PC-3 (cell line): ENCODE measurements at places on chromosomes 1 and 21. TPM values are rescaled to one million over a fixed set of nuclear protein-coding genes. Genes with fewer than 3 reads are reported as not detected.

- DNase-seq, result peak; percentile 81
Measured at GRCh38 chr1:85203573-85204171, 2.9 kb upstream of the SYDE2 start.

DNA sequence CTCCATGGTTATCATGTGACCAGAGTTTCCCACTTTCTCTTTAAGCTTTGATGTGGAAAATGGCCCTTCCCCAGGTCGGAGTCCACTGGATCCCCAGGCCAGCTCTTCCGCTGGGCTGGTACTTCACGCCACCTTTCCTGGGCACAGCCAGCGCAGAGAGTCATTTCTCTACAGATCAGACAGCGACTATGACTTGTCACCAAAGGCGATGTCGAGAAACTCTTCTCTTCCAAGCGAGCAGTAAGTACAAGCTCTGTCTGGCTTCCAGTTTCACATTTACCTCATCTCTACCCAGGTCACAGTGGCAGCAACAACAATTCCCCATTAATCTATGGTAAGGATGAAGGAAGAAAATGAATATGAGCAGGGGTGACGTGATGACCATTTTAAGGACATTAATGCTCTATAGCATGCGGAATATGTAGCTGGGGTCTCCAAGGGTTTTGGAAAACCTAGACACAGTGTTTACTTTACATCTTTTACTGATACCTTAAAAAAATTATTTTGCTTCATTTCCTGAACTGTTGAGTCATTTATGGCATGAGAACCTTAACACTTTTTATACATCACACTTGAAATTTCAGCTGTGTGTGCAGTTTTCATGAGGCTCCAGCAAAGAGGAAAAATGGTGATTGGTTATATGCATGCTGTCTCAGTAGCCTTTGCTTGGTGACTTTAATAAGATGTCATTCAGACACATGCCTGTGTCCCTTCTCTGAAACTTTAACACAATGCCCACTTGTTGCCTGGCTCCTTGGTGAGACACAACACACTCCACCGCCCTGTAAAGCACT, 286.3 kb upstream of the SGIP1 start:
- no peak for DNase-seq

GRCh38 chr1:71074681-71075080, 6.2 kb downstream of the ZRANB2 start:
- no peak for DNase-seq

- no peak for DNase-seq
Measured at GRCh38 chr1:170731566-170732251, 67.8 kb downstream of the PRRX1 start.

DNA sequence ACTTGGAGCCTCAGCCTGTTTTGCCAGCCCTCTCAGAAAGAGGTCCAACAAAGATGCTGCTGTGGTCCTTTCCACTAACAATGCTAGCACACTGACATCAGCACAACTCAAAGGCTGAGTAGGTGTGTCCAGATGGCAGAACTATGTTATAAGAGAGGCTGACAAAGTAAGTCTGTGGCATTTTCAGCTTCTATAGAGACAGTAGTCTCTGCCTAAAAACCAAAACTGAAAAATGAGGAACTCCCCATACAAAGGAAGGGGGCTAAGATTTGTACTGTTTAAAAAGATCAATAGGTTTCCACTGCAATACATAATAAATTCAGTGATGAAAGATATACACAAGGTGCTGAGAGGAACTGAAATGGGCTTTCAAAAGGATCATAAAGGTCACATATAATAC, 12.3 kb downstream of the ERO1B start:
- DNase-seq, result no peak

DNA sequence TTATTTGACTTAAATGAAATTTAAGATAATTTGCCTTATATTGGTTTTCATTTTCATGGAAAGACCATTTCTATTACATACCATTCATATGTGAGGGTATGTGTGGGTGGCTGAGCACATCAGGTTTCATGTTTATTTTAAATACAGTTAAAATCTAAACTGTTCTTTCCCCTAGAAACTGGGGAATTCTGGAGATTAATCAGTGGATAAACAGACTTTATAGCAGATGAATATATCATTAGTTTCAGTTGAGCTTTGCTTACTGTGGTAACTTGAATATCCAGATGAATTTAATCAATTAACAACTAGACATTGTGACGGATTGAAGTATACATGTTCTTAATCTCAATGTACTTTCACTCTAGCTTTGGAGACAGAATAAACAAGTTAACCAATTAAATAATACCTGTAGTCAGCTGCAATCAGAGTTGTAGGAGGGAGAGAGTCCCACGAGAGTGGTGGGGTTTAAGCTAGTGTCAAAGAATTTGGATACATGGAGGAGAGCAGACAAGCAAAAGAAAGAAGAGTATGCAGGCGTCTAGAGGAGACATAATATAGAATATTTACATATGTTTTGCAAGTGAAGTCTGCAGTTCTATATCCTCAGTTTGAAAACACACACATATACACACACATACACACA, 97.6 kb downstream of the PDE4B start:
- no peak for DNase-seq

CORT gene
- total RNA-seq, result 1.2 TPM in 1 of 2 replicates, not detected in the other

GRCh38 chr1:155873860-155874259, 14.5 kb downstream of the SYT11 start:
- peak; percentile 37 for DNase-seq

DISC1 gene
- total RNA-seq, result 3.4 and 5.1 TPM in 2 replicates

CLDN17 gene
- total RNA-seq, result not detected in 2 replicates

NUP133 gene
- total RNA-seq, result 63.6 and 66.5 TPM in 2 replicates

CMPK1 gene
- 80.0 and 86.2 TPM in 2 replicates for total RNA-seq

GRCh38 chr1:182953826-182954225, 860 bp upstream of the SHCBP1L start:
- DNase-seq, result no peak

- peak; percentile 73 for DNase-seq
Measured at GRCh38 chr1:218553197-218553596, 208.1 kb downstream of the TGFB2 start.

RGS4 gene
- 6.0 and 16.6 TPM in 2 replicates for total RNA-seq

CELA3B gene
- not detected in 2 replicates for total RNA-seq

ADGRL4 gene
- total RNA-seq, result not detected in 2 replicates

DNA sequence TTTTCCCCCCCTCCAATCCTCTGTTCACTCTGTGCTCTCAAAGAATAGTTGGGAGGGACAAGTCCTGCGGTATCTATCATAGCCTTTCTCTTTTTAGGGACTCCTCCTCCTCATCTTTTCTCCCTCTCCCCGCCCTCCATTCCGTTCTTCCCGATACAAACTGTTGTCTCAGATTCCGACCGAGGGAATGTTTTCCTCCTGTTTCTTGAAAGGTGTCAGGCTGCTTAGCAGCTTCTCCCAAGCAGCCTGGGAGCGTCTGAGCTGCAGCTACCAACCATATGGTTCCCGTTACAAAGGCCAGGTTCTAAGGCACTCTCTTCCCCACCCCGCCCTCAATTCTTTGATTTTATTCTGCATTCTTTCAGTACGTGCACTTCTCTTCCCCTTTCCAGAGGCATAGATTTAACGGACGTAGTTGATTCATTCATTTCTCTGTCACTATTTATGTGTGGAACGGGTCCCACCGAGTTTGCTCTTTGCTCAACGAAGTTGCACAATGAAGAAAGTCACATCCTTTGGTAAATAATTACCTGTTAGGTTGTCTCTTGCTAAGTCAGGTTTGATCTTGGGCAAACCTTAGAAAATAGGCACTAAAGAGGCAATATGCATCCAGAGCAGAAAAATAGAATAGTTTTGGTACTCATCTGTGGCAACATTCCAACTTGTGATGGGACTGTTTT, 2.8 kb downstream of the ADGRL2 start:
- no peak for DNase-seq

DNA sequence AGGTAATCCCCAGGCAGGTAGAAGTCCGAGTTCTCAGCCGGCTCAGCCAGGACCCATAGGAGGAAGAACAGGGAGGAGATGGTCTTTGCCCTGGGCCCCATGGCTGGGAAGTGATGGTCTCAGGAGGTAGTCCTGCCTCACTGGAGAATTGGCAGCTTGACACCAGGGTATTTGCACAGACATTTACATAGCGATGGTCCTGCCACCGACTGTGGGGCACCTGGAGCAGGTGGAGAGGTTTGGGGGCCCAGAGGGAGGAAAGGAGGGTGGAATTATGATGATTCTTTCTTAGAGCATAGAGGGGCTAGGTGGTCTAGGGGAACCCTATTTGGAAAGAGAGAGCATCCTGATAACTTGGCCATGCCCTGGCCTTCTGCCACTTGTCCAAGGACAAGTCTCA, at the start of gene TAS1R2:
Gene TAS1R2 (minus strand): TSS at position 101 of the 400 bp plus-strand sequence. CDS start 0 bp downstream, at position 101.
- no peak for DNase-seq

GRCh38 chr1:15479654-15480347, 3.9 kb downstream of the CELA2B start:
- DNase-seq, result no peak

DNA sequence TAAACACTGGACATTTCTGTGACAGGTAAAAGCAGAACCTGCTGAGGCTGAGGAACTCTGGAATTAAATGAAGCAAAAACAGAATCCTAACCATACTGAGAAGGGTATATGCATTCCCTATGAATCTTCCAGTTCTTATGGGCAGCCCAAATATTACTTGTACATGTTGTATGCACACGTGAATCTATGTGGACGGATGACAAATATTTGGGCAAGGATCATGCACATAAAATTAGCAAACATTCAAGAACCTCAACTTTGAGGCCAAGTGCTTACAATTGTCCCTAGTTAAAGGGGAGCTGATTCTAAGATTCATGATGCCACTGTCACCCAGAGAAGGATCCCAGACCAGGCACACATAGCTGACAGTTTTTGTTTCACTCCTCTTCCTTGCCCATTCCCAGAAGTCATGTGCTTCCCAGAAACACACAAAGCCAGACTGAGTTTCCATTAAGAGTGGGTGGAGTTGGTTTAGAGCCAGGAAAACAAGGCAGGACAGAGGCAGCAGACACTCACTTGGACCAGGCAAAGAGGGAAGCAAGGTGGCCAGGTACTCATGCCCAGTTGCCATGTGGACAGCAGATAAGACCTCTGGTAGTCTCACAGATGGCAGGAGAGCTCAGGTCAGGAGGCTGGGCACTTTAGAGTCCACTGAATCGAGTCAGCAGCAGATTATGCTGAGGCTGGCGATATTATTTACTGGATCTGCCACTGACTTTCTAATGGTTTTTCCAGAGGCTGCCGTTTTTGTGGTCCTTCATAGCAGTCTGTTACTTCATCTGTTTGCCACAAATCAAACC, 25.6 kb downstream of the AK2 start:
- no peak for DNase-seq

DNA sequence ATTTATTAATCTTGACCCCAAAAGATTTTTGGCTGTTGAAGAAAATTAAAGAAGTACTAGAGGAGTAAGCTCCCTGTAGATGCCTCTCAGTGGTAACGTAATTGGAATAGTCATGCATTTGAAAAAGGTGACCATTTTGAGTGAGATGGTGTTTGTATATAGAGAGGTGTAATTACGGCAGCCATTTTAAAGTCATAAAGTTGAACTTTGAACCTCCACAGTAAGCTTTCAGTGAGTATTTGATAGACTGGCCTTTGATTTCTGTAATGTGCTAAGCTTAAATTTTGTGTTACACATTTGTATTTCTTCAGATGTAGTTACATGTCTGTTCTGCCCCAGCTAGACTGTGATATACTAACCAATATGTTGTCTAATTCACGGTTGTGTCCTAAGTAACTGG, 21.5 kb upstream of the TMCO2 start:
- DNase-seq, result no peak

PRR9 gene
- not detected in 2 replicates for total RNA-seq

DNA sequence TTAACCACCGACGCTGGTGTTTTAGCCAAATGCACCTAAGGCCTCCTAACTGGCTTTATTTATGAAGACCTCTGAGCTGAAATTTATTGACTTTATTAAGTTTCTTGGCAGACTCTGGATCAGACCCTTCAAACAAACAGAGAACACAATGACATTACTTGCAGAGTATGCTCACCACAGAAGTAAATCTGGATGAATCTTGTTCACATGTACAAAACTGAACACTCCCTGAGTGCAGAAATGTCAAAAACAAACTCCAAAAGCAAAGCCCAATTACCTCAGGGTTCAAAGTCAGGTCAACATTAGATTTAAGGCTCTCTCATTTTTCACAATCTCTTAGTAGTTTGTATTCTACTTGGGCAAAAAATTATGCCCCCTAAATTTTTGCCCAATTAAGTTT, 218.6 kb downstream of the SLC45A1 start:
- DNase-seq, result no peak

DNA sequence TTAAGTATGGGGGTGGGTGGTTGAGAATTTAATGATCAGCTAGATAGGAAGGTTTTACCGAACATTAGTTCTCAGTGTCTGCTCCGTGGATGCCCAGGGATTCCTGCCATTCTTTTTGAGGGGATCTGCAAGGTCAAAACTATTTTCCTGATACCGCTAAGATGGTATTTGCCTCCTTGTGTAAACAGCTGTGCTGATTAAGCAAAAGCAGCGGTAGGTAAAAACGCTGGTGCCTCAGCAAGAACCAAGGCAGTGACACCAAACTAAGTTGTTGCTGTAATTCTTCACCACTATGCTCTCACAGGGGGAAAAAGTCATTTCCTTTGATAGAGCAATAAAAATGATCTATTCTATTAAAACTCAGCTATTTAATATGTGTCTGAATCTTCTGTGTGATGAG, 229.0 kb downstream of the FMN2 start:
- DNase-seq, result no peak

IGSF5 gene
- total RNA-seq, result not detected in 2 replicates

DNA sequence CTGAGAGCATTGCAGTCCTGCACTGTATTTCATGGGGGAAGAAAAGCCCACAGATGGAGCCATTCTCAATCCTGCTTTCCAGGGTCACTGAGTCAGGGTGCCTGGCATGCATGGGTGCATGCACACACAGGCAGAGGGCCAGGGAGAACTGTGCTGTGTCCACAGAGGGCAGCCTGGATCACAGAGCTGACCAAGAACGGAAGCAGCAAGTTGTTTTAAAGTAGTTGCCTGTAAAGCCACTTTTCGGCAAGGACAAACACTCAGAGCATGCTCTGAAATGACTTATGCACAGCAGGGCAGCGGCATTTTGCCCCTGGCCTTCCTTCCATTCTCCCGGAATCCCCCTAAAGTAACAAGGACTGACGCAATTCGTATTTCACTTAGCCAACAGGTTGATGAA, 3.6 kb downstream of the ERG start:
- DNase-seq, result no peak

GRCh38 chr1:39301606-39302005, 97.1 kb downstream of the MACF1 start:
- no peak for DNase-seq

DNA sequence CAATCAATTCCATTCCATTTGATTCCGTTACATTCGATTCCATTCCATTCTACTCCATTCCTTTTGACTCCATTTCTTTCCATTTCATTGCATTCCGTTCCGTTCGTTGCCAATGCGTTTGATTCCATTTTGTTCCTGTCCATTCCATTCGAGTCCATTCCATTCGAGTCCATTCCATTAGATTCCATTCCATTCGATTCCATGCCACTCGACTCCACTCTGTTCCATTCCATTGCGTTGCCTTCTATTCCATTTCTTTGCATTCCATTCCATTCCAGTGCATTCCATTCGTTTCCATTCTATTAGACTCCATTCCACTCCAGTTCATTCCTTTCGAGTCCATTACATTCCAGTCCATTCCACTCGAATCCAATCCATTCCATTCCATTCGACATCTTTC, 2587.5 kb upstream of the TPTE start:
- no peak for DNase-seq

ZBTB8A gene
- total RNA-seq, result 1.7 and 3.5 TPM in 2 replicates

- DNase-seq, result no peak
Measured at GRCh38 chr1:108645564-108646184, 15.2 kb downstream of the HENMT1 start.

CACNA1S gene
- not detected in 2 replicates for total RNA-seq

CYP4A22 gene
- not detected in 2 replicates for total RNA-seq

CFHR2 gene
- not detected in 2 replicates for total RNA-seq

GRCh38 chr1:215895276-215895675, 328.2 kb downstream of the KCTD3 start:
- DNase-seq, result no peak

GRCh38 chr1:43802356-43802980, 95.1 kb downstream of the ST3GAL3 start:
- no peak for DNase-seq
